Thymus (tissue), 14 donors: ENCODE measurements at places on chromosomes 4 and X.
A peak's percentile ranks its signal among the peaks of the same experiment; 100 is the strongest.

DNA sequence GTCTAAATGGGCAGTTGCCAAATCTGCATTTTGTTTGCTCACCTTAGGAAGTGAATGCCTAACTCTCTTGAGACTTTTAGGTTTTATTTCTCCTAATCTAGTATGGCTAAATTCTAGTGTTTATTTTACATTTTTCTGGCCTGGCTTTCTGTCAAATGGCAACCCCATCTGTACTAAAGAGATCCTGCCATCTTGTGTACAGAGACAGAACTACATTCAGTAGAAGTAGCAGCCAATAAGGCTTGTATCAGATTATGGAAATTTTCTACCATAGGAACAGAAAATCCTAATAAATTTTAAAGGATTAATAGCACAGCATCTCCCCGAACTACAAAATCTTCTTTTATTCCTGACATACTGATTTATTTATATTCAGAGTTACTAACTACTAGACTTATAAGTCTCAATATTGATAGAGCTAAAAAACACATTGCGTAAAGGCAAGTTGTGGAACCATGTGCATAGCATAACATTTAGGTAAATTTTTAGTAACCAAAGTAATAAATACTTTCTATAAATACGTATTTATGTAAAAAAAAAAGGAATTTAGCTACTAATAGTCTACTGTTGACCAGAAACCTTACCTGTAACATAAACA, 45.5 kb downstream of the TMEM144 start:
- DNase-seq = no peak

DNA sequence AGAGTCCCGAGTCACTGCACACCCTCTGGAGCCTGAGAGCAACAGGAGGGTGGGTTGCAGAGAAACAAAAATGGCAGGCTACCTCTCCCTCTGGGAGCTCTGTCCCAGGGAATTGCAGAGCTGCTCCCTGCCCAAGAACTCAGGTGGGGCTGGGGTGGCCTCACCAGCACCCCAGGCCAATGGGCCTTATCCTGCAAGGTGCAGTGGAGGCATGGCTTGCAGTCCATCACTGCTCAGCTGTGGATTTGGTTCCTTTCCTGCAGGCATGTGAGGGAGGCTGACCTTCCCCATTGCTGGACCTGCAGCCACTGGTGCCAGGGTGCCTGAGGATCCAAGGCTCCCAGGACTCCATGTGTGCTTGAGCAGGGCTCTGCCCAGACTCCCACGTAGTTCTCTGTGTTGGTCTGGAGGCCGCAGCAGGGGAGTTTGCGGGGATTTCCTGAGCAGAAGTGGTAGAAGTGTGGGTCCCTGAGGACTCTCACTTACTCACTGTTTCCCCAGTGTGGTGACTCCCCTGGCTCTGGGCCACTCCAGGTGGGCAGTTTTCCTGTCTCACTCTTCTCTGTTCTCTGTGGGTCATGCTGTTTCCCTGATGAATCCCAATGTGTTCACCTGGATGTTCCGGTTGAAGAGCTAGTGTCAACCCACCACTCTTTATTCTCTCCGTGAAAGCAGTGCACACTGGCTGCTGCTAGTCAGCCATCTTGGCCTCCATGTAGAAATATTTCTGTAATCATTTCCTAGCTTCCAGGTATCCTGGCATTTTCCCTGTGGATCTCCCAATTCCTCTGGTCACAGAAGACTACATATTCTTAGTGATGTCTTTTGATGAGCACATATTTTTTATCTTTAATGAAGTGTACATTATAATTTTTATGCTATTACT, 82.3 kb downstream of the ARHGAP24 start:
- no peak for DNase-seq

- DNase-seq = no peak
These were observed 60.2 kb downstream of the SEPSECS start for GRCh38 chr4:25100021-25100555.

GRCh38 chrX:108584617-108585211, 145.1 kb downstream of the COL4A5 start:
- peak; percentile 6 for DNase-seq

GRCh38 chr4:130068072-130068471, 972.1 kb downstream of the C4orf33 start:
- DNase-seq = no peak

GRCh38 chr4:52507774-52508173, 151.3 kb downstream of the USP46 start:
- no peak for DNase-seq
